ENCODE measurements at places on chromosomes 12 and 14.

DNA sequence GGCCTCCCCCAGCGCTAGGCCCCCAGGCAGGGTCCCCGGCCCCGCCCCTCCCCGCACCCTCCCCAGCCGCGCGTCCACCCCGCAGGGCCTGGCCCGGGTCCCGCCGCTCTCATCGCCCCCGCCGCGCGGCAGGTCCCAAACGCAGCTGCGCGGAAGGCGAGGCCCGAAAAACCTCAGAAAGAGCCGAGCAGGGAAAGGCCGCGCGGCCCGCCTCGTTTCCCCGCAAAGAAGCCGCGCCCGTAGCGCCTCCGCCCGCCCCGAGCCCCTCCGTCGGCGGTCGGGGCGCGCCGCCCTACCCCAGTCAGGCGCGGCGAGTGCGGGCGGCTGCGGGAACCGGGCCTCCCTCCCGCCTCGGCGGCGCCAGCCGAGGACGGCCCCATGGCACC lies 324 bp downstream of the POLE start:
- no peak for DNase-seq

DNA sequence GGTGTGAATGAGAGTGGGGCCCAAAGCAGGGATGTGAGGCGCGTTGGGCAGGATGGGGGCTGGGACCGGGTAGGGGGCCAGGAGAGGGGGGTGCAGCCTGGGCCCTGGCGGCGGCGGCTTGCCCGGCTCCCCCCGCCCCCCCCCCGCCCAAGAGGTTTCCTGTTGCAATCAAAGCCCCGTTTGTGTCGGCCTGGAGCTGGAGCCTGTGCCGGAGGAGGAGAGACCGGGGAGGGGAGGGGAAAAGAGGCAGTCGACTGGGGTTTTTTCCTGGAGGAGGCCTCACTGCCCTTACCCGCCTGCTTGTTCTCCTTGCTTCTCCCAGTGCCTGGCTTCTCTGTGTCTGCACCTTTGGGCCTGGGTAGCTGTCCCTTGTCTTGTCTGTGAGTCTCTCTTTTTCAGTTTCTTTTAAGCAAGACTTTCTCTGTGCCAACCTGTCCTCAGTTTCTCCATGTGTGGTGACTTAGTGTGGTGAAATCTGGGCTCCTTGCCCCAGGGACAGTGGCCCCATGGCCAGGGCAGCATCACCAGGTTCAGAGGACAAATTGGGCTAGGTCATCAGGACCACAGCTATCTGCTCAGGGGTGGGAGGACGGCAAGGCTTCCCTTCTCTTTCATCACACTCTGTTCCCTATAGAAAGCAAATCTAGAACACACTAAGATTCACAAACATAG lies 8.5 kb downstream of the RARG start:
- no peak for DNase-seq

GRCh38 chr12:84727961-84728360 lies 184.6 kb downstream of the SLC6A15 start:
- no peak for DNase-seq

DNA sequence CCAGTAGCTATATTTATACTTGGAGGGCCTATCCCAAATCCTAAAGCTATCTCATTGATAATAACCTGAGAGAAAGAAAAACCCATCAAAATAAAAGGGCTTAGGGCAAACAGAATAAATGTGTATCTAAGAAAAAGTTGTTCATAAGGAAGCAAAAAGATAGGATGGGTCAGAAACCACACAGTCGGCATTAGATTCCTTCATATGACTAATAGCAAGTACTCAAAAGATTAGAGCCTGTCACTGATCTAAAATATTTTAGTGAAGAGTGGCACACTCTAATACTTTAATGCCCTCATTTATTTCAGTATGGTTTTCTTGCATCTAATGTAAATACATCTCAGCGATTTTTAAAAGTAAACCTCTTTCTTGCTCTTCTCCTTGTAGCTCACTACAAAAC lies 17.1 kb upstream of the NAV3 start:
- no peak for DNase-seq

GRCh38 chr14:35114036-35114435 lies 7.8 kb downstream of the PPP2R3C start:
- no peak for DNase-seq

- no peak for DNase-seq
Measured at GRCh38 chr14:55605793-55606192, 25.8 kb downstream of the KTN1 start.

DNA sequence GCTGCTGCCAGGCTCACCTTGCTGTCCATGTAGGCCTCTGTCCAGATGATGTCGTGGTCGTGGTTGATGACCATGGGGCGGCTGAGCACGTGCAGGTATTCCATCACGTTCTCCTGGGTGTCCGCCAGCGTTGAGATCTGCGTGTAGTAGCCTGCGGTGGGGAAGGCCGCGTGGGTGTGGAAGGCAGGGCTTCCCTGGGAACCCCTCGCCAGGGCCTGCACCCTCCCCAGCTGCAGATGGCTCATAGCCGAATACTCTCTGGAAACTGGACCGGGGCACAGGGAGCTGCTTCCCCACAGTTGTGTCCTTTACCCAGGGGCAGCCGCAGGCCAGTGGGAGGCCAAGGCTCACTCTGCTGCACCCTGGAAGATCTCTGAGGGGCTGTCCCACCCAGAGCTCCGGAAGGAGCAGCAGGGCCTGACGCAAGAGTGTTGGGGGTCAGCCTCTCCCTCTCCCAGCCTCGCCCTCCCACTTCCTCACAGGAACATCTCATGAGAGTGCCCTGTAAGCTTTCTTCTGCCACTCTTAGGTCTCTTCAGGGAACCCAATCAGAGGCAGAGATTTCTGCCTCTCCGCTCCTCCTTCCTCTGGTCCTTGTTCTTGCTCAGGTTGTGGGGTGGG lies 35.5 kb downstream of the CACNA2D4 start:
- DNase-seq: no peak

All from stimulated activated CD4-positive, alpha-beta T cell treated with anti-CD3 and anti-CD28 coated beads, Interleukin-1b, Interleukin-23, amount 100 ng/mL, for 24 hours (primary cell).